ENCODE measurements at places on chromosomes 1 and 21.

GRCh38 chr1:15749399-15750291, 7.3 kb downstream of the TMEM82 start:
- DNase-seq, result no peak

DNA sequence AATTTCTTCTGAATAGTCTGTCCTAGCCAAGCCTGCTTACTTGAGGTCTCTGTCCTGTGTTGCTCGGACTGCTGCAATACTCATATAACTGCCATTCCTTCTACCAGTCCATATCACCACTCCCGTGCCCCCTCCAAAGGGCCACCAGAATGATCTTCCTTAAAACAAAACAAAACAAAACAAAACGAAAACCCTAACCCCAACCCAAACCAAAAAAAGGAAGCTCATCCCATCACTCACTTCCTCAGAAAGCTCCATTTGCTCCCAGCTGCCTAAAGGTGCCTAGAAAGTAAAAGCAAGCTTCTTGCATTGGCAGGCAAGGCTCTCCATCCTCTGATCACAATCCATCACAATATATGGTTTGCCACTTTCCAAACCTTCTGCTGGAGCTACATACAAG, 20.3 kb downstream of the USP24 start:
- no peak for DNase-seq

GRCh38 chr1:18285538-18285924, 177.9 kb downstream of the IGSF21 start:
- DNase-seq, result no peak

GRCh38 chr1:31567956-31568570, 8.3 kb upstream of the TINAGL1 start:
- DNase-seq, result no peak

DNA sequence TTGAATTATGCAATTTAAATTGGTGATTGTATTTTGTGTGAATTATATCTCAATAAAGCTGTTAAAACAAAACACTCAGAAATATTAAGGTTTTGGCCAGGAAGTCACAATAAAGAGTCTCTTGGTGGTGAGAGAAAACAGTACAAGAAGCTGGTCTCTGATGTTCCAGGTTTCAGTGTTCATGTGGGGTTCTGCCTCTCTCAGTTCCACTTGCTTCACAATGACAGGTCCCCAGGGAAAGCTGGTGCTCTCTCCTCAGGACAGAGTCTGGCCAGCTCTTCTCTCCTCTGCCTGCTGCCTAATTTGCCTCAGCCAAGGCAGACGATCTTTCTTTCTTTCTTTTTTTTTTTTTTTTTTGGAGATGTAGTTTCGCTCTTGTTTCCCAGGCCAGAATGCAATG, 342.9 kb upstream of the PLXNA2 start:
- no peak for DNase-seq

DNA sequence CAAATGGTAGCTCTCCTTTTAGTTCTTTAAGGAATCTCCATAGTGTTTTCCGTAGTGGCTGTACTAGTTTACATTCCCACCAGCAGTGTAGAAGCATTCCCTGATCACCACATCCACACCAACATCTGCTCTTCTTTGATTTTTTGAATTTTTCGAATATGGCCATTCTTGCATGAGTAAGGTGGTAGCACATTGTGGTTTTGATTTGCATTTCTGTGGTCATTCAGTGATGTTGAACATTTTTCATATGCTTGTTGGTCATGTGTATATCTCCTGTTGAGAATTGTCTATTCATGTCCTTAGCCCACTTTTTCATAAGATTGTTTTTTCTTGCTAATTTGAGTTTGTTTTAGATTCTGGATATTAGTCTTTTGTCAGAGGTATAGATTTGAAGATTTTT, 84.6 kb upstream of the B3GALT2 start:
- DNase-seq, result no peak

DNA sequence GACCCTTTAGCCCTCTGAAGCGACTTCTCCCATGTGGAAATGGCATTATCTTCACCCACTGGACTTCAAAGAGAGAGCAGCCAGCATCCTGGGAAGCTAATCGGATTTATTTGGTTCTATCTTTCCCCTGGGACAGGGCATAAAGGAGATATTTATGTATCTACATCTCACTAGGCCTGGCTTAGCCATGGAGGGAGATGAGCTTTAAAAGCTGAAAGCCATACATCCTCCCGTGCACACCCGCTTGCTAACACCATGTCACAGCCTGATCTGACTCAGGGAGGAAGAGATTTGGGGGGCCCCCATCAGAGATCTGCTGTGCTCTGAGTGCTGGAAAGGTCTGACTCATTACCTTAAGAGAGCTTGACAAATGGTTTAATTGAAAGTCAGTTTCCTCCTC, 155.9 kb downstream of the PLXNA2 start:
- DNase-seq, result no peak

DNA sequence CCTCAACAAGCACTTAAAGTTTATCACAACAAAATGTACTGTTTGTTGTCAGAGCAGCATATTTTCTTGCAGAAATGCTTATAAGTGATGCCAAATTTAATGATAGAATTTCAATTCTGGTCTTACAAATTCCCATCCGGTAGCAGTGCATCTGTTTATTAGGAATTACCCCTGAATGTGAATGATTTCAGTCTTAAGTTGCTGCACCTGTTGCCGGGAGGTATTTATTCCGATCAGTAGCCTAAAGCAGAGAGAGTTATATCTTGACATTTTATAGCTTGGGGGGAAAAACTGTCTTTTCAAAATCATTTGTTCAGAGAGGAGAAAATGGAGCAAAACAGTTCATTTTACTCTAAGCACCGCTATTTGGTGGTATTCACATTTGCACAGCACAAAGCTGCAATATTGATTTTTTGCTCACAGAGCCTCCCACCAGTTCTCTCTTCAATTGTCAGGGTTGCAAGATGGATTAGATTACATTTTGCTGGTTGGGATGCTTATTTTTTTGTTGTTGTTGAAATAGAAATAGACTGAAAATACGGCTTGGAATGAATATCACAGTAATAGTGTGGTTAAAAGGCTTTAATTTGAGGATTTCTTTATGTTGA, 98.6 kb downstream of the ADGRL2 start:
- DNase-seq, result no peak

GRCh38 chr21:16324630-16325029, 594.8 kb downstream of the USP25 start:
- no peak for DNase-seq

- no peak for DNase-seq
These were observed 429.6 kb downstream of the USP25 start for GRCh38 chr21:16159213-16159970.

GRCh38 chr21:16608209-16608830, 878.5 kb downstream of the USP25 start:
- DNase-seq, result no peak

GRCh38 chr1:158002631-158003405, 9.4 kb downstream of the KIRREL1 start:
- no peak for DNase-seq

GRCh38 chr1:102032534-102032933, 35.8 kb upstream of the OLFM3 start:
- no peak for DNase-seq

- no peak for DNase-seq
These were observed 740.6 kb downstream of the RWDD3 start for GRCh38 chr1:95974586-95974985.

GRCh38 chr1:110164725-110165350, 14.5 kb downstream of the SLC6A17 start:
- DNase-seq, result no peak

Data from midbrain (tissue), 1 donor.